ENCODE measurements at places on chromosomes 5 and 9.

- DNase-seq: no peak
These were observed 72.7 kb upstream of the STXBP1 start for GRCh38 chr9:127539259-127539981.

- DNase-seq: no peak
These were observed 1210.8 kb downstream of the CDH12 start for GRCh38 chr5:21642312-21642711.

- no peak for DNase-seq
These were observed 29.4 kb upstream of the TAL2 start for GRCh38 chr9:105632807-105633206.

DNA sequence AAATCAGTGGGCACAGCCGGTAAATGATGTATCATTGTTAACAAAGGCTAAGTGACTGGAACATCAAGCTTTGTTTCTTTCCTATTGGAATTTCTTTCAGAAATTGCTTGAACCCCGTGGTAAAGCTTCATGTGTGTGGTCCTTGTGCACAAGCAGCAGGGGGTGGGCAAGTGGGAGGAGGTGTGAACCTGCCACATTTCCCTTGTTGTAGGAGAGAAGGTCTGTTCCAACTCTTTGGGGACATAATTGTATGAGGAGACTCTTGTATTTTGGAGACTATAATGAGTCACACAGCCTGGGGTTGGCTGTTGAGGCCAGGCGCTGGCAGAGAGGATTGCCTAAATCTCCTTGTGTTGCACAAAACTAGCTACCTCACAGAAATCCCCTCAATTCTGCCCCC, 620.5 kb downstream of the IRX1 start:
- no peak for DNase-seq

- DNase-seq: no peak
These were observed 73.7 kb downstream of the SPATA31C2 start for GRCh38 chr9:88064554-88064953.

DNA sequence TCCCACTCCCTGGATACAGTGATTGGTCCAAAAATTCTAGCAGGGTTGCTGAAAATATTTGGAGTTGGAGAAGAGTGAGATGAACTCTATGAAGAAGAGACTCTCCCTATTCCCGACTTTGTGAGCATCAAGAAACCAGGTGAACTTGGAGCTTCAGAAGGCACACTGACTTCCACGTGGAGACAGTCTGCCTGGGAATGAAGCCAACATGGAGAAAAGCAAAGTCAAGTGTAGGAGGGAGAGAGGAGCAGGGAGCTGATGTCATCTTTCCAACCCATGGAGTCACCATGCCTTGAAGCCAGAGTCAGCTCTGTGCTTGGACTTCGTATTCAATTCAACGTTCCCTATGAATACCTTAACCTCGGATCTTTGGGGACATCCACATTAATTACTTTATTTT, 125.1 kb downstream of the NPR3 start:
- no peak for DNase-seq

DNA sequence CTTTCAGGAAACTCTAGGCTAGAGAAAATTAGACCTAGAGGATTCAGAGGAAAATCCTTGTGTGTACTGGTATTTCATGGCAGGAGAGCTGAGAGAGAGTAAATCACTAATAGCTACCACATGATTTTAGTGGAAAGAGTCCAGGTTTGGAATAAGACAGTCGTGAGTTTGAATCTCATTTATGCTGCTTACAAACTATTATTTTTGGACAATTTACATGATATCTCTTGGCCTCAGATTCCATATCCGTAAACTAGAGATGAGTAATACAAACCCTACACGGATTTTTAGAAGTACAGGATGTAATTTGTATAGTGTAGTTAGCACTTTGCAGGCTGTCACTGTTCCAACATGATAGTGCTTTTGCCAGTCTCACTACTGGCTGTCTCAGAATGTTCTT, 2.7 kb downstream of the IL31RA start:
- DNase-seq: no peak

DNA sequence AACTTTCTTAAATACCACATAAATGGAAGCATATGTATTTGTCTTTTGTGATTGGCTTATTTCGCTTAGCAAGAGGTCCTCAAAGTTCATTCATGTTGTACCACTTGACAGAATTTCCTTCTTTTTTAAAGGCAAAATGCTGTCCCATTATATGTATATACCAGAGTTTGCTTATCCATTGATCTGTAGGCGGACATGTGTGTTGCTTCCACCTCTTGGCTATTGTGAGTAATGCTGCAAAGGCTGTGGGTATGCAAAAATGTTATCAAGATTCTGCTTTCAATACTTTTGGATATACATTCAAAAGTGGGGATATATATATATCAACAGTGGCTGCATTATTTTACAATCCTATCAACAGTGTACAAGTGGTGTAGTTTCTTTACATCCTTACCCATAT, 271.0 kb downstream of the PRR16 start:
- DNase-seq: no peak

GRCh38 chr9:132164604-132165362, 2.9 kb downstream of the NTNG2 start:
- DNase-seq: no peak

DNA sequence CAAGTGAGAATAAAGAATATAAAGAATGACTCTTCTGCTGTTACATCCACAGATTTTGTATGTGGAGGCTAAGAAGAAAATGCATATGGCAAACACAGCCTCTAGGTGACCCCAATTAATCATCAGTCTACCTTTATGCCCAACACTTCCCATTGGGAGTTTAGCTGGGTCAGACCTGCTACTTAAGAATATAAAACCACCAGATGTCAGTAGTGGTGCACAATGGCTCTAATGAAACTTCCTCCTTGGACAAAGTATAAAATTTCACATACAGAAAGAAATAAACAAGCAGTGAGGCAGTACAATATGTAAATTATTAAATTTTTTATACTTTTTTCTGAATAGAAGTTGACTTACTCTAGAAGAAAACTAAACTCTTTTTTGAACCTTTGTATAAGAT, 539.9 kb downstream of the BRINP1 start:
- DNase-seq: no peak

DNA sequence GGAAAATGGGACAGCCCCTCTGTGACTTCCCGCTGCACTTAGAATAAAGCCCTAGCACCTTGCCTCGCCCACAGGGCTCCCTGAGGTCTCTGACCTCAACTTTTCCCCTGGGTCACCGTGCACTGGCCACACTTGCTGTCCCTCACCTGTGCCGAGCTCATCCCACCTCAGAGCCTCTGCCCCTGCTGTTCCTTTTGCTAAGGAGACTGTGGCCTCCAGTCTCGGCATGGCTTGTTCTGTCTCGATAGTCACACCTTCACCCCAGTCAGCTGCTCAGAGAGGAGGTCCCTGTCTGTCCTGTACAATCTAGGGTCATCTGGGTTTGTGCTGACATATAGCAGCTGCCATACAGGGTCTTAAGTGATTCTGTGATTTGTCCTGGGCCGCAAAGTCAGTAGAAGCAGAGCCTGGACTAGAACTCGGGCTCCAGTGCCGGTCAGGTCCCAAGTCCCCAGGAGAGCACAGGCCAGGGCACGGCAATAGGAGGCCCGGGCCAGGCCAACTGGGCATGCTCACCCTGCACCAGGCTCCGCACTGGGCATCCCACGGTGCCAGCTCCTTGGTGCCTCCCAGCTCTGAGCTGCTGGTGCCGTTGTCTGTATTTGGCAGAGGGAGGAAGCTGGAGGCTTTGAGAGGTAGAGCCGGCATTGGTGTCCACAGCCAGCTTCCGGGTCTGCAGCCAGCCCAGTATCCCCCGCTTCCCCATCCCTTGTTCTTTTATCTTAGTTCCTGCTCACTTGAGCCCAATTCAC, 35.2 kb downstream of the NCS1 start:
- DNase-seq: no peak

- DNase-seq: no peak
These were observed 25.0 kb upstream of the SEMA4D start for GRCh38 chr9:89522959-89523285.

GRCh38 chr5:55134053-55134722, 25.8 kb upstream of the GPX8 start:
- no peak for DNase-seq

GRCh38 chr5:68272289-68272688, 56.7 kb downstream of the PIK3R1 start:
- no peak for DNase-seq

GRCh38 chr5:135106610-135107471, 72.8 kb upstream of the PITX1 start:
- DNase-seq: no peak

DNA sequence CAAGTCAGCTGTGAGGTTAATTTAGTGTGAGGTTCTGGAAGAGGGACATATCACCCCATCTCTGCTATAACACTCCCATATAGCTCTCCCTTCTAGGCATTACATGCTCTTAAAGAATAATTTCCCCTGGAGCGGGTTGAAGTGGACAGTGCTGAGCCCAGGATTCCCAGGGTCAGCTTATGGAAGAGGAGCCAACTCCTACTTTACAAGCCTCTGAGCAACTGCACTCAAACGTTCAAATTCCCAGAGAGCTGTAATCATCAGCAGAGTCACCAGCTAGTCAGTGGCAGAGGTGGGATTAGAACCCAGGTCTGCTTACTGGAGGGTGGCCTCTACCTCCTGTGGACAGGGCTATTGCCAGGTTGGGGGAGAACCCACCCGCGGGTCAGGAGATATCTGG, 1.4 kb downstream of the NEURL1B start:
- no peak for DNase-seq

GRCh38 chr5:35313291-35313690, 83.0 kb upstream of the PRLR start:
- no peak for DNase-seq

GRCh38 chr9:127360250-127360649, 36.7 kb upstream of the SLC2A8 start:
- DNase-seq: no peak

DNA sequence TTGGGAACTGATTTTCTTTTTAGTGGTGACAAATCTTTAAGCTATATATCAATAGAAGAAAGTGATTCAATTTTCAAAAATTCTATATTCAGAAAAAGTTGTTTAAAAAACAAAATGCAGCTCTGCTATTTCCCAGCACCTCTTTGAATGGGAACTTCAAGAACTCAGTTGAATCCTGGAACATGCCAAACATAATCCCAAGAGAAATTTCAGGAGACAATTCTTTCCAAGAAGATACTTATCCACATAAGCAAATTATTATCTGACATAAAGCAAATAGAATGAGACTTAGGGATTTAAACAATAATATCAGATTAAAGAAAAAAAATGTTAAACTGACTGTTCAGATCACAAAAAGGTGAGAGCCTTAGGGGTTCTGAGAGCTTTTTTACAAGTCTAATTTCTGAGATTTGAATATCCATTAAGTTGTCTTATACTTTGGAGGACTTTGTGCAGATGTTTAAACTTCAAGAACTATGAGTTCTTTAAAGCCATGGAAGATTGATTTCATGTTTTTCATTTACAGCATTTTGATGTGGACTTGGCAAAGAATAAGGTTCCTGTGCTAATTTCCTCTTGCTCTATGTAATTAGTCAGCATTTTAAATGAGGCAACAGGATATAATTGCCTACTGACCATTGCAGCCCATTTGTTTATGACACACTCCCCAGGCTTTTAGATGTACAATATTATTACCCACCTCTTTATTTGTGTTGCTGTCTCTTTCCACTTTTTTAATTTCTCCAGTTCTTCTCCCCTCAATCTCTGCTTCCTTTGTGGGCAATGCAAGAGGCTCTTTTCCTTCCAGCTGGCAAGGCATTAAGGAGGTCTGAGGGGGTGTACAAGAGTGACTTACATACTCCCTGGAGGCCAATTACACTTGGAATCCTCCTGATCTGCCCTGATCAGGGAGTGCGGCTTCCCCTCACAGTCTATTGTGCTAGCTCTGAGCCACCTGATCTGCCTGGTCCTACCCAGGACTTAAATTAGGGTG, 419.1 kb downstream of the NR2F1-AS1 start:
- no peak for DNase-seq

DNA sequence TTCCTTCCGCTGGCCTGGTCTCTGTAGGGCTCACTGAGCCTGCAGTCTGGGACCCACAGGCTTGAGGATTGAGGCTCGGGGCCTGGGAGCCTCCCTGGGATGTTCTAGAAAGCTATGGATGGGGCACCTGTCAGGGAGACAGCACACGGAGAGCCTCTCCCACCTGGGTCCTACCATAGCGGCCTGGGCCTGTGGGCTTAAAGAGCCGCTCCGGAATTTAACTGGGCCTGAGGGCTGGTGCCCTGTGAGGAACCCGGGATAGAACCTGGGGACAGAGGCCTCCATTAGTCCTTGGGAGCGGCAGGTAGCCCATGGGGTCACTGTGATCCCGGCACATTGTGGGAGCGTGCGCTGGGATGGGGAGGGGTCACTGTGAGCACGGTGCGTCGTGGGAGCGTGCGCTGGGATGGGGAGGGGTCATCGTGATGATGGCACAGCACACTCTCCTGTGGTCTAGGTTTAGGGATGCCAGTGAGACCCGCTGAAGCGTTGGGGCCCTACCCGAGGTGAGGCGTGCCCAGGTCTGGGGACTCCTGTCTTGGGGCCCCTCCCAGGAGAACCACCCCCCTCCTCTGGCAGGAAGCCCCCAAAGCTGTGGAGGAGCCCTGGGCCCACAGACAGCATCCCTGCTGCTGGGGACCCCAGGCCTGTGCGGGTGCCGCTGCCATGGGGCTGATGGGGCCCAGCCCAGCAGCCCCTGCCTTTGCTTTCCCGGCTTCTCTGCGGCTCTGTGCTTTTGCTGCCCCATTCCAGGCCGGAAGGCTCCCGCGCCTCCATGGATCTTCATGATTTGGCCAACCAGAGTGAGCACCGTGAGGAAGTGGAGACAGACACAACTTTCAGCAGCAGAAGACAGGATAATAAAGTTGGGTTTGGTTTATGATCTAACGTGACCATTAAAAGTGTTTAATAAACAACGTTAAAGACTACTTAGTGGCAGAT, 3.4 kb upstream of the CEP72 start:
- no peak for DNase-seq

GRCh38 chr9:33256236-33256635, 8.3 kb downstream of the BAG1 start:
- no peak for DNase-seq

DNA sequence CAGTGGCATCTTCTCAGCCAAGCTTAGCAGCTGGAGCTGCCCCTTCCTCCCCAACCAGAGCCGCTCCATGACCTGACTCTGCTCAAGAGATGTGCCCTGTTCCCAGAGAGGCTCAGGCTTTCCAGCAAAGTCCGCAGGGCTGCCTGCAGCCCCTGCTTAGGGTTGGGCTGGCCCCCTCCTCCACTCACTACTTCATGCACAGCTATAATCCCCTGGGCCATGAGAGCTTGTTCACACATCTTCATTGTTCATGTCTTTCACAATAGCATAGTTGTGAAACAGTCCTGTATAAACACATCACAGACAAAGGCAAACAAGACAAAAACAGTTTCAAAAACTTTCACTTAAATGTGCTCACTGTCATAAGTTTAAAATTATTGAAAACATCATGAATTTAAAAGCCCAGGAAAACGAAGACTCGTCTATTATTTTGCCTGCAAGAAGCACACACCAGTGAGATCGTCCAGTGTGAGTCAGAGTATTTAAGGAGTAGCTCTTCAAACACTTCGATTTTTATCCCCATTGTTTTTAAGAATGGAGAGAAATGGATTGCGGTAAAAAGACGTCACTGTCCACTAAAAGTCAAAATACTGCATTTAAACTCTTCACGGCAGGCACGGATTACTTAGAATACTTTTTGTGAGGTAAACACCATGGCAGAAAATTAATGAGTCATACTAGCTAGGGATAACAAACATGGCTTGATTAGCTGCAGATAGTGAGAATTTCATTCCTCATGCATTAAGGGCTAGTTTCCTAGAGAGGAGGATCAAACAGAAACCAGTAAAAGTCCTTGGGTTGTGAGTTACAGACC, 40.7 kb upstream of the S1PR3 start:
- DNase-seq: no peak
